ENCODE measurements at places on chromosomes 16 and 17. TPM values are rescaled to one million over a fixed set of nuclear protein-coding genes. Genes with fewer than 3 reads are reported as not detected.

Gene SCARF1
- 93.2 TPM for total RNA-seq

Gene USP7
- total RNA-seq = 72.5 TPM

Gene CACNG5
- not detected for total RNA-seq

Gene CNTNAP4
- not detected for total RNA-seq

Gene EPOP
- 2.3 TPM for total RNA-seq

Gene PERCC1
- not detected for total RNA-seq

Gene CRHR1
- total RNA-seq = not detected

Gene MVD
- total RNA-seq = 86.5 TPM

Gene CDRT15L2
- total RNA-seq = not detected

Gene ZSCAN10
- total RNA-seq = 0.34 TPM

Gene LITAFD
- total RNA-seq = not detected

Gene CRYM
- total RNA-seq = 18.6 TPM

Gene KRTAP9-4
- not detected for total RNA-seq

Gene SDR42E2
- total RNA-seq = not detected

Gene CCDC78
- 18.4 TPM for total RNA-seq

Gene GLG1
- 104 TPM for total RNA-seq

Gene CNTNAP1
- total RNA-seq = 1.7 TPM

Gene PDPR
- total RNA-seq = 15.2 TPM

Gene WFIKKN1
- 7.7 TPM for total RNA-seq

Gene KRT31
- total RNA-seq = not detected

Gene MLKL
- total RNA-seq = 35.0 TPM

Gene PYY
- total RNA-seq = not detected

Gene ATP2A3
- total RNA-seq = 27.9 TPM

Gene KCNJ2
- 6.8 TPM for total RNA-seq

Gene TLCD3A
- total RNA-seq = 12.8 TPM

Gene CPHXL2
- not detected for total RNA-seq

Gene GCGR
- not detected for total RNA-seq

Gene PSMD7
- total RNA-seq = 89.6 TPM

Gene KRTAP4-1
- not detected for total RNA-seq

Gene KRT32
- total RNA-seq = not detected

Gene OGFOD1
- 29.7 TPM for total RNA-seq

Gene CENPX
- 59.6 TPM for total RNA-seq

Gene SEPTIN1
- 5.3 TPM for total RNA-seq

Gene NXN
- total RNA-seq = 53.4 TPM

Gene HAP1
- 0.30 TPM for total RNA-seq

Gene FAM20A
- total RNA-seq = 102 TPM

Gene RAB40C
- 42.4 TPM for total RNA-seq

Gene KRT28
- total RNA-seq = not detected

Gene KRTAP3-3
- total RNA-seq = not detected

Gene NPIPA8
- not detected for total RNA-seq

Gene SULT1A4
- total RNA-seq = 20.3 TPM

Gene PTX4
- total RNA-seq = 0.34 TPM

Gene GUCY2D
- 5.0 TPM for total RNA-seq

Gene SLC6A2
- not detected for total RNA-seq

Gene GNGT2
- total RNA-seq = 8.8 TPM

Gene FBXO39
- 0.33 TPM for total RNA-seq

Gene BLMH
- 16.4 TPM for total RNA-seq

Gene SBK1
- 4.2 TPM for total RNA-seq

Gene CBX1
- total RNA-seq = 28.4 TPM

Gene KRTAP2-1
- total RNA-seq = not detected

Gene AKAP1
- total RNA-seq = 65.6 TPM

Gene PTRH2
- 14.7 TPM for total RNA-seq

Gene KRT33B
- total RNA-seq = not detected

Gene CD300LF
- 70.2 TPM for total RNA-seq

Gene PRSS21
- total RNA-seq = not detected

Gene TEX14
- 0.22 TPM for total RNA-seq

Gene C16orf92
- not detected for total RNA-seq

Gene B3GNT9
- 6.3 TPM for total RNA-seq

Gene TBX4
- 28.2 TPM for total RNA-seq

Gene MAP2K6
- total RNA-seq = 0.33 TPM
